ENCODE measurements at places on chromosomes 7 and 10.

GRCh38 chr7:114412548-114412947 is 2.1 kb upstream of the FOXP2 start:
- DNase-seq, result no peak

DNA sequence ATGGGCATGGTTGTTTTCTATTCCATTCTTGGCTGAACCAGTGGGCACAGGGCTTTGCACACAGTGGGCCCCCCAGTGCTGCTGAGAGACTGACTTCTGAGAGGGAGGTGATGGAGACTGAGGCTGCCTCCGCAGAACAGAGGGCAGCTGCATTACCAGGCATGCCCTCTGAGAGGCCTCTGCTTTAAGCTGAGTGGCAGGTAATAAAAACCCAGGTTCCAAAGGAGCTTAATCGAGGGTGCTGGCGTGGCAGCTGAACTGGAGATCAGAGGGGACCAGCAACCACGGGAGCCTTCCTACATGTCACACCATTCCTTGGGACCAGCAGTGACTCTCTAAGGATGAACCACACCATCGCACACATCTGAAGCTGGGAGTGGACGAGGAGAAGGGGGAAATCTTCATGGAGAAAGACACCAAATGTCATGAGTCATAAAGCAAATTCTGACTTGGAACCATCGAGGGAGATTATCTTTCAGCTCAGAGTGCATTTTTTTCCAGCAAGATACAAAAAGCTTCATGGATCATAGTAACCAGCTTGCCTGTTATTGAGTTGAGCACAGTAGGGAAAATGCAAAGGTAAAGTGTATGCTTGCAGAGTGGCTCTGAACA is 24.6 kb downstream of the HIPK2 start:
- DNase-seq, result no peak

- no peak for DNase-seq
These were observed 9.2 kb downstream of the TBXAS1 start for GRCh38 chr7:139838276-139838675.

GRCh38 chr10:14529351-14529750 is 198.6 kb upstream of the FRMD4A start:
- no peak for DNase-seq

DNA sequence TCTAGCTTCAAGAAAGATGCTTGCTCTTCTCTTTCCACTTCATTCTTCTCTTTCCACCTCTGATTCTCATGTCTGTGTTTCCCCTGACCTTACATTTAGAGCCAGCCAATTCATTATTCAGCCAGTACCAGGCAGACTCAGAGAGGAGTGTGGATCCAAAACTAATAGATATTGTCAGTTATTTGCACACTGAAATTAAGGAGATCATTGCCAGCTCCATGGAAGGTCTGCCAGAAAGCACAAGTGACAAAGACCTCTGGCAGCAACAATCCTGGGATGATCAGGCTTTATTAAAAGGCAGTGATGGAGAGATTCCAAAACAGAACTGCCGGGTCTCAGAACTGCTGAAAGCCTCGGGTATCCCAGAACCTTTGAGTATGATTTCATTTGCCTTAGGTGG is 749.4 kb downstream of the XPNPEP1 start:
- no peak for DNase-seq

GRCh38 chr10:84344526-84344925 is 16.1 kb downstream of the CCSER2 start:
- DNase-seq, result no peak

GRCh38 chr10:125107166-125107949 is 53.0 kb downstream of the CTBP2 start:
- no peak for DNase-seq

GRCh38 chr10:48694371-48695030 is 9.8 kb downstream of the WDFY4 start:
- DNase-seq, result no peak

DNA sequence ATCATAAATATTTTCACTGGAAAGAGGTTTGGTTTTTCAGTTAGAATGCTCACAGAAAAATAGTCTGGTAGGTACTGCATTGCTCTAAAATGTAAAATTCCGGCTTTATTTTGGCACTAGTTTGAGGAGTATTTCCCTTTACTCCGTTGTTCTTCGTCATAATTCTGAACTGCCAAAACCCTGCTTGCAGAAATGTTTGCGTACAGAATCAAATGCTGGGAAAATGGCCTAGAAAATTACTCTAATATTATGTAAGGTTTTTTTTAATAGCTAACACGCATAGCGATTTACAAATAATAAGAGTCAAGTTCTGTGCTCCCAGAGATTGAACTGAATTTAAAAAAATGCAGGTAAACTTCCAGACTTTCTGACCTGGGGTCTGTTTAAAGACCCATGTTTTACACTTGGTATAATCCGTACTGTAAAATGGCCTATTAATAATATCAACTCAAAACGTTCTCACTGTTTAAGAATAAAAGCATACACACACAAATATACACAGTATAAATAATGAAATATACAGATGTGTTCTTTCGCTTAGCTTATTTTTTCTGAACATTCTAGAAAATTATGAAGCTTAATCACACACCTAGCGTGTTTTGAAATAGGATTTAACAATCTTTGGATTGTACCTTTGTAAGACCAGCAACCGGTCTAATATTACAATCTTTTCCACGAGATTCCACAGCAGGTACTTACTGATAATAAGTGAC is 23.5 kb upstream of the ANLN start:
- no peak for DNase-seq

DNA sequence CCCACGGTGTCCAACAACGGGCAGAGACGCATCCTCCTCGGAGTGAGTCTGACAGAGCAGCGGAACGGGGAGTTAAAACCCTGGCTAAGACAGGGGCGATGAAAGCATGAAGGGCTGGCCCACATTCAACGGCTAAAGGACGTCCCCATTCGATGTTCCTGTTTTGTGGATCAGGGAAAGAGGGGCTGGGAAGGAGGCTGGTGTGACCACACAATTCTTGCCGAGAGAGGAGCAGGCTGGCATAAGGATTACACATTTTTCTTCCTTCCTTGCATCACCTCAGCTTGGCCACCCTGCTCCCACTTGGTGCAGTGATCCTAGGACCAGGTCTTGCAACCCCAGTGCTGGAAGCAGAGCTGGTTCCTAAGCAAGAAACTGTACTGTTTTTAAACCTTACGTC is 67.7 kb downstream of the GNA12 start:
- no peak for DNase-seq

GRCh38 chr7:104922182-104923009 is 91.6 kb upstream of the KMT2E start:
- no peak for DNase-seq

DNA sequence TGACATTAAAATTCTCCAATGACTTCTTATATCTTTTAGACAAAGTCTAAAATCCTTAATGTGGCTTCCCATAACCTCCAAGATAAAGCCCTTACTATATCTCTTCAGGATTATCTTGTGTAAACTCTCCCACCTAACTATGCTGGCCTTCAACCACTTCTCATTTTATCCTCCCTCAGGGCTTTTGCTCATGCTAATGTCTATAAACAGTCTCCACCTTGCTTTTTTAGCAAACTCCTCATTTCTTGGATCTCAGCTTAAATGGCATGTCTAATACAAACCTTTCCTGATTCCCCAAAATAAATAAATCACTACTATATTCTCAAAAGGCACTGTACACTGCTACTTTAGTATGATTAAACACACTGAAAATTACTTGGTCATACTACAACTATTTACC is 181.2 kb downstream of the LRRN3 start:
- DNase-seq, result no peak

DNA sequence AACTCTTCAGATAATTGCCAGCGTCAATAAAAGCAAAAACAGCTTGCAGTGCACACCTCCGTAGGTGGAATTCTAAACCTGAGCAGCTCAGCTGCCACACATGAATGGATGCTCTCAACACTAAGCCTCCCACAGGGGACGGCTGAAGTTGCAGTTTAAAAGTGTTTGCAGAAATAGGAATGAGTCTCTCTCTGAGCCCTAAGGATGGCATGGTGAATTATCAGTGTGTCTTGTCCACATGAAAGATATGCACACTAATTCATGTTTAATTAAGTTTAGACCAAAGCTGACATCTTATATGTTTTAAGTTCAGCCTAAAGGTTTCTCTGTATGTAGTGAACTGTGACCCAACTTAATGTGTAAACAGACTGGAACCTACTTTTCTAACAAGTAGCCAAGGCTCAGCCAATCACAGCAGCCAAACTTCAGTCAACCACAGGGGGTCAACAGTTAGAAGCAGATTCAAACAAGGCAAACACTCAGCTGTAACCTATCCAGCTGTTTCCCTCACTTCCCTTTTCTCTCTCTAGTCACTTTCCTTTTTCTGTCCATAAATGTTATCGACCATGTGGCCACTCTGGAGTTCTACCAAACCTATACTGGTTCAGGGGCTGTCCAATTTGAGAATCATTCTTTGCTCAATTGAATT is 38.1 kb downstream of the CTTNBP2 start:
- DNase-seq, result no peak

DNA sequence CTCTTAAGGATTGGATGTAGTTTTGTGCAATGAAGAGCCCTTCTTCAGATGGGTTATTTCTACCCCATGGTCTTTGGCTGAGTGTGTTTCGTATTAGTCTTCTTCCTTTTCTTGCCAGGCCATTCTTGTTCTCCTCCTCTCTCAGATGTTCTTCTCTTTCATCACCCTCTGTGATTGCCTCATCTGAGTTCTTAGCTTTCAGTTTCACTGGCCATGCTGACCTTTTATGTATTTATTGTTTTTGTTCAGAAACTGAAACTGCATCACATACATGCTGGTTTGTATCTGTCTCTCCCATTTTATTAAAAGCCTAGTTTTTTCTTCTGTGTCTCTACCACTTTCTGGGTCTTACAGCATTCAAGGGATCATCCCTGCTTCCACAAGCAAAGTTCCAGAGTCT is 21.7 kb upstream of the PCGF5 start:
- DNase-seq, result peak; percentile 53

- no peak for DNase-seq
These were observed 65.4 kb downstream of the ANKRD61 start for GRCh38 chr7:6096581-6096980.

DNA sequence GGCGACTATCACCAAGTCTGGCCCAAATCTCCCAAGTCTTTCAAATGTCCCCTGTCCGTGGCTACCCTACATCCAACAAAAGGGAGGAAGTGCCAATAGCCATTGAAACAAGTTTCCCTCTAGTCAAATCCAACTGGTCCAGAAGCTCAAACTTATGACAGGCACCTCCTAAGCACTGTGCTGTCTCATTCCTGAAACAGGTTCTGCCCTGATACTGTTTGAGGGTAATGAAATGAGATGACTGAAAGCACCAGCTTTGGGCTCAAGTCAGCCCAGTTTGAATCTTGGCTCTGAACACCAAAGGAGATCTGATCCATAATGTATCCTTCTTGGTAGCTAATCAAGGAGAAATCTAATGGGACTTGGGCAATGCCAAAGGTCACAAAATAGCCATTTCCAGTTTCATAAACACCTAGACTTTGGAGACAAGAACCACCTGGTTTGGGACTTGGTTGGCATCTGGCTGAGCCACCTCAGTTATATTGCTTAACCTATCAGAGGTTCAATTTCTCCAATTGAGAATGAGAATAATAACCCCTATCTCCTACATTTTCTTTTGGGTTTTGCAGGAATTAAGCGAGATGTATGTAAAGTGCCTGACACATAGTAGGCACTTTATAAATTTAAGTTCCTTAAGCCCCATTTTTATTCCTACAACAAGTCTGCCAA is 34.7 kb upstream of the ARID5B start:
- no peak for DNase-seq

- DNase-seq, result no peak
These were observed 44.9 kb downstream of the PPP1R3C start for GRCh38 chr10:91587710-91588638.

DNA sequence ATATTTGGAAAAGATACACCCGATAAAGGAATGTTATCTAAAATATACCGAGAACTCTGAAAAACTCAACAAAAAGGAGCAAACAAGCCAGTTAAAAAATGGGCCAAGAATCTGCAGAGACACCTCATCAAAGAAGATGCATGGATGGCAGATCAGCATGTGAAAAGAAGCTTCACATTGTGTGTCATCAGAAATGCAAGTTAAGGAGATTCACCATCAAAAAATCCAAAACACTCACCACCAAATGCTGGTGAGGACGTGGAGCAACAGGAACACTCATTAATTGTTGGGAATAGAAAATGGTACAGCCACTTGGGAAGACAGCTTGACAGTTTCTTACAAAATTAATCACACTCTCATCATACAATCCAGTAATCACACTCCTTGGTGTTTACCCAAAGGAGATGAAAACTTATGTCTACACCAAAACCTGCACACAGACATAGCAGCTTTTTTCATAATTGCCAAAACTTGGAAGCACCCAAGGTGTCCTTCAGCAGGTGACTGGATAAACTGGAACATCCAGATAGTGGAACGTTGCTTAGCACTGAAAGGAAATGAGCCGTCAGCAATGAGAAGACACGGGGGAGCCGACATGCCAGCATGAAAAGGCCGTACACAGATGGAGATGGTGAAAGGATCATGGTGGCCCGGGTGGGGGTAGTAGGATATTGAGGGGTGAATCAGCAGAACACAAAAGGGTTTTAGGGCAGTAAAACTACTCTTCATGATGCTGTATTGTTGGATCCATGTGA is 27.9 kb upstream of the PWWP2B start:
- DNase-seq, result no peak

GRCh38 chr10:7319632-7320031 is 91.2 kb downstream of the SFMBT2 start:
- no peak for DNase-seq

DNA sequence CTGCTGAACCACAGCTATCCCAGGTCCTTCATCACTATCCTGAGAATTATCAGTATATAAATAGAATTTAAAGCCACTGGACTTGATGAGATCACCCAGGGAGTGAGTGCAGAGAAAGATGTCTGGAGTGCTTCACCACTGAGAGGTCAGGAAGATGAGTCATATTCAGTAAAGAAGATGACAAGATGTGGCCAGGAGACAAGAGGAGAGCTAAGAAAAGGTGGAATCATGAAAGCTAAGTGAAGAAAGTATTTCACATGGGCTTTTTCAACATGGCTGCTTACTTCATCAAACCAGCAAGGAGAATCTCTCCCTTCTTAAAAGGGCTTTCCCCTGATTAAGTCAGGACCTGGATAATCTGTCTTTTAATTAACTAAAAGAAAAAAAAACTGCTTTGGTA is 9.1 kb upstream of the PRKAR2B start:
- peak; percentile 12 for DNase-seq

- DNase-seq, result no peak
These were observed 16.0 kb downstream of the RNF32 start for GRCh38 chr7:156656598-156656997.

DNA sequence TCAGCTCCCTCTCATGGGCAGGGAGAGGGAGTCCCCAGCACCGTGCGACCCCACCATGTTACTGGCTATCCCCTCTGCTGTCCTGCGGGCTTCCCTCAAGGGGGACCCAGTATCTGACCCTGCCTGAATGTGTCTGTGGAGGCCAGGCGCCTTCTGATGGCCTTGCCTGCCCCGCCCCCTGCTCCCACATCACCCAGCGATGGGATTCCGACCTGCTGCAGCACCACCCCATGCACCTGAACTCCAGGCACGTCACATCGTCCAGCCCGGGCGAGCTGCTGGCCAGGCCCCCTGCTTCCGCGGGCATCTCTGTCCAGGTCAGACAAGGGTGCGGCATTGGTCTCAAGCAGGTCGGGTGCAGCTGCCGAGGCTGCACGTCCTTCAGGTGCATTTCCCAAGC is 19.0 kb downstream of the LRRC27 start:
- no peak for DNase-seq
